Activated naive CD8-positive, alpha-beta T cell treated with anti-CD3 and anti-CD28 coated beads, Interleukin-2, amount 50 U/mL, for 24 hours (primary cell): ENCODE measurements at places on chromosomes 7 and 10.

GRCh38 chr7:73995821-73996511 lies 32.0 kb upstream of the ELN start:
- no peak for DNase-seq

- no peak for DNase-seq
Measured at GRCh38 chr7:16609842-16610450, 35.6 kb downstream of the ANKMY2 start.

DNA sequence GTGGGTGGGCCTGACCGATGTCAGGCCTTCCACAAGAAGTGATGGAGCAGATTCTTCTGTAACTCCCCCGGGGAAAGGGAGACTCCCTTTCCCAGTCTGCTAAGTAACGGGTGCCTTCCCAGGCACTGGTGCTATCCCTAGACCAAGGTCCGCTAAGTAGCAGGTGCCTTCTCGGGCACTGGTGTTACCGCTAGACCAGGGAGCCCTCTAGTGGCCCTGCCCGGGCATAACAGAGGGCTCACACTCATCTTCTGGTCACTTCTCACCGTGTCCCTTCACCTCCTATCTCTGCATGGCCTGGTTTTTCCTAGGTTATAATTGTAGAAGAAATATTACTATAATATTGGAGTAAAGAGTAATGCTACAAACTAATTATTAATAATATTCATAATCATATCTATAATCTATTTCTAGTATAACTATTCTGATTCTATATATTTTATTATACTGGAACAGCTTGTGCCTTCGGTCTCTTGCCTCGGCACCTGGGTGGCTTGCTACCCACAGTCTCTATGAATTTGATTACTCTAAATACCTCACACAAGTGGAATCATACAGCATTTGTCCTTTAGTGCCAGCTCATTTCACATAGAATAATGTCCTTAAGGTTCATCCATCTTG lies 1378.7 kb downstream of the XPNPEP1 start:
- DNase-seq = peak; percentile 51

DNA sequence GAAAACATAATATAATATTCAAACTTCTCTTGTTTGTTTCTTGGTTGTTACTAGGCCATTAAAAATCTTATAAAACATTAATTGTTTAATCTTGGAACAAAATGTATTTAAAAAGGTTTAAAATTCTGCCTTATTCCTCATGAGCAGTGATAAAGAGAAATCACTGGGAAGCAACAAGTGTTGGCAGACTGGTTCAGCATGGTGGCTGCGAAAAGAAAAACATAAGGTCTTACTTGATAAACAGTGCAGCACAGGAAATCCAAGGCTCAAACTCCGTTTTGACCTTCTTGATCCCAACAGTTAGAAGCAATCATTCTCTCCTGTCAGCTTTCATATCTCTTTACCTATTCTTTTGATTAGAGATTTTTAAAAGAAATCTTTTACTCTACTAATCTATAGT lies 530.8 kb downstream of the CNTNAP2 start:
- DNase-seq = no peak

GRCh38 chr10:7788639-7789286 lies 786 bp downstream of the ATP5F1C start:
- DNase-seq = no peak

- DNase-seq = no peak
Measured at GRCh38 chr10:5458949-5459747, 40.2 kb downstream of the CALML5 start.

DNA sequence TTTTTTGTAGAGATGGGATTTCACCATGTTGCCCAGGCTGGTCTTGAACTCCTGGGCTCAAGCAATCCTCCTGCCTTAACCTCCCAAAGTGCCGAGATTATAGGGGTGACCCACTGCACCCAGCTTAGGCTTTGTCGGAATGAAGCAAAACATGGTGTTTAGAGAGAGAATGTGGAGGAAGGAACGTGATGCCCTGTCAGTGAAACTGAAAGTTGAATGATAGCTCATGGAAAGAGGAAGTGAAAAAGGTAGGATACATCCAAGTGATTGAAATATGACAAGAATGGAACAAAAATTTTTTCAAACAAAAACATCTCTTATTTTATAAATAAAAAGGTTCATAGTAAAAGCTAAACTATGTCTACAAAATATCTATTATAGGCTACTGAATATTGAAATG lies 5.9 kb downstream of the AKAP9 start:
- DNase-seq = no peak

DNA sequence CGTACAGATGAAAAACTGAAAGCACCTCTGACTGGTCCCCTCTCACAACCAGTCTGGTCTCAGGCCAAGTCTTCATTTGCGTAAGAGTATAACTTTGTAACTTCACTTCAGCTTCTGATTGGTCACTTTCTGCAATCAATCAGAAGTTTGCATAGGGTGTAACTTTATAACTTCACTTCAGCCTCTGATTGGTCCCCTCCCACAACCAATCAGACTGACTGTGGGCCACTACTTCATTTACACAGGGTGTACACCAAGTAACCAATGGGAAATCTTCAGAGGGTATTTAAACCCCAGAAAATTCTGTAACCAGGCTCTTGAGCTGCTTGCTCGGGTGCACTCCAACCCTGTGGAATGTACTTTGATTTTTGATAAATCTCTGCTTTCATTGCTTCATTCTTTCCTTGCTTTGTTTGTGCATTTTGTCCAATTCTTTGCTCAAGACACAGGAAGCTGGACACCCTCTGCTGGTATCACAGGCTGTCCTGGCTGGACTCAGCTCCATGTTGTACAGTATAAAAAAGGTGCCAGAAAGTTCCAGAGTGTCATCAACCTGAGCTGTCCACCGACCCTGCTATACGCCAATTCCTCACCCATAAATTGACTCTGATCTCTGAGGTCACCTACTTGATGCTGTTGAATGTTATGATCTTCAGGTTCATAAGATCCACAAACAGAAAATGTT lies 74.5 kb downstream of the COBL start:
- no peak for DNase-seq

DNA sequence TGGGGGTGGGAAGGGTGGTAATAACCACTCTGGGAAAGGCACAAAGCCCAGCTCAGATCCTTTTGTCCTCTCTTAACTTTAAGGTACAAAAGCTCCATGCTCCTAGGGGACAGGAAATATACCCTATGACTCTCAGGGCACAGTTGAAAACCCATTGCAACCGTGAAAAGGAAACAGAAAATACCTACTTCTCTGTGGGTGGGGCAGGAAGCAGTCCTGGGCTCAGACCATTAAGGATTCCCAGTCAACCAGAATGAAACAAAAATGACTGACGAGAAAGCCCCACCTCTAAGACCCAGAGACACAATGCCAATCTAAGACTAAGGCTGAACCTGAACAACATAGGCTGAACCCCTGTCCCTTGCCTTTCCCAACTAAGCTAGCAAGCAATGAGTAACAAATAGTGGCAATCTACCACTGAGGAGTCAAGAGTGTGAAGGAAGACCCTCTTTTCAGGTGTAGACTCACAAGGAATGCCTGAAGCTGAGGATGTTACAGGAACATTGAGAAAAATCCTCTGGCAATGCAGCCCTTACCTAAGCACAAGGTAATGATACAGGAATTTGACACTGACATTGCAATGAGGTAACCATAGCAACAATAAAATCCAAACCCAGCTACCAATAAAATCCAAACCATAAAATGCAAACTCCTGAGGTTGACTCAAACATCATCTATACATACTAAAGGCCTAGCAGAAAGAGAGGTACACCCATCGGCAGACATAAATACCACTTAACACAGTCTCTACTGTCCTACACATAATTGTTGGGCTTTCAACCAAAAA lies 380.1 kb downstream of the HPSE2 start:
- no peak for DNase-seq

- DNase-seq = no peak
Measured at GRCh38 chr10:49527061-49527460, 11.9 kb downstream of the ERCC6 start.

- DNase-seq = no peak
Measured at GRCh38 chr7:5541087-5541992, 117.7 kb upstream of the TNRC18 start.

- no peak for DNase-seq
Measured at GRCh38 chr10:34768261-34768971, 46.7 kb downstream of the PARD3 start.

- DNase-seq = no peak
Measured at GRCh38 chr10:131222986-131223385, 88.5 kb downstream of the TCERG1L start.

GRCh38 chr10:6840201-6840691 lies 260.2 kb upstream of the PRKCQ start:
- DNase-seq = no peak

GRCh38 chr10:67763499-67764011 lies 67.6 kb upstream of the CTNNA3 start:
- DNase-seq = peak; percentile 80
